Activated CD8-positive, alpha-beta T cell treated with anti-CD3 and anti-CD28 coated beads for 36 hours (primary cell): ENCODE measurements at places on chromosomes 2 and 18. TPM values are rescaled to one million over a fixed set of nuclear protein-coding genes. Genes with fewer than 3 reads are reported as not detected.

GRCh38 chr18:56315363-56315762, 323.0 kb downstream of the TXNL1 start:
- no peak for DNase-seq
- no peak overlapping the region for H3K4me3 ChIP-seq
- no peaks in the 10 kb centered on the region for H3K4me1 ChIP-seq
- H3K27me3 ChIP-seq, result no peaks in the 10 kb centered on the region

GRCh38 chr18:21575656-21576055, 24.8 kb downstream of the ESCO1 start:
- no peaks in the 10 kb centered on the region for H3K27me3 ChIP-seq
- H3K4me3 ChIP-seq, result no peak overlapping the region
- H3K36me3 ChIP-seq, result peaks cover 47% of the 10 kb centered on the region
- no peak for DNase-seq
- no peaks in the 10 kb centered on the region for H3K4me1 ChIP-seq

DNA sequence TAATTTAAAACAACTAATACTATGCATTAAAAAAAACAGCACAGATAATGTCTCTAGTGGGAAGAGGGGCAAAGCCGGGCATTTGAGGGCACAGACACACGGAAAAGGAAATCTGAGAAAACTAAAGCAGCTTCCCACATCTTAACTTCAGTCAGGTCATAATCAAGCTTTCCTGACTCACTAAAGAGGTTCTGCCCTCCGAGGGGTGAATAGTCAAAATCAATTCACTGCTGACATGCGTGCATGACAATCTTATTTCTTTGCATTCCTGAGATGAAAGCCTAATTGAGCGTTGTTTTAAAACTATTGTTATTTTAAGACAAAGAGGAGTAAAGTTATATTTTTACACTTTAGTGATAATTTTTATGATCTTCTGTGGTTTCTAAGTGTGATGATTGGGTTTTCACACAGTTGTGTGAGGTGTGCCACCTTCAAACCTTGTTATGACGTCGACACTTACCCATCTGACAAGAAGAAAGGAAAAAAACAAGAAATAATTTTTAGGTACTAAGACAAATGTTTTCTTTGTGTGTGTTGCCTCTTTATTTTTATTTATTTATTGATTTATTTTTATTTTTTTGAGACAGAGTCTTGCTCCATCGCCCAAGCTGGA, 90.9 kb downstream of the GATA6 start:
- no peak overlapping the region for H3K4me3 ChIP-seq
- H3K27ac ChIP-seq, result no peak overlapping the region
- peaks cover 2% of the 10 kb centered on the region for H3K4me1 ChIP-seq
- DNase-seq, result no peak
- no peaks in the 10 kb centered on the region for H3K27me3 ChIP-seq

GRCh38 chr2:218230882-218231281, 13.9 kb downstream of the ARPC2 start:
- peaks cover 62% of the 10 kb centered on the region for H3K4me1 ChIP-seq
- no peak overlapping the region for H3K4me3 ChIP-seq
- peaks cover 82% of the 10 kb centered on the region for H3K36me3 ChIP-seq
- DNase-seq, result peak; percentile 68
- H3K27me3 ChIP-seq, result no peaks in the 10 kb centered on the region

- no peak overlapping the region for H3K27ac ChIP-seq
- DNase-seq, result no peak
- no peak overlapping the region for H3K4me3 ChIP-seq
- H3K4me1 ChIP-seq, result no peaks in the 10 kb centered on the region
These were observed 166.7 kb upstream of the ZNF521 start for GRCh38 chr18:25518716-25519053.

DNA sequence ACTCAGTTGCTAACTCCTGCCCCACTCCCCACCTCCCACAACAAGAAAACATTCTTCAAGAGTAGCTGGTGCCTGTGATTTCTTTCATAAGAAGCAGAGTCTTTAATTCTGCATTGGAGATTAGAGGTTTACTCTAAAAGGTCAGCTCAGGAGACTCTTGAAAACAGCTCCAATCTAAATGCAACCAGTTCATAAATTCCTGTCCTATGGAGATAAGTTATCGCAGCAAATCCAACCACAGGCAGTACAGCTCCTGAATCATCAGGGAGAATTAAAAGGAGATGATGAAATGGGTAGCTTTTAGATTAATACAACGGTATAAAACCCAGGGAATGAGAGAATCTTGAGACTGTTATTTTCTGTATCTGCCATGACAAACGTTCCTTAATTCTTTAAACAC, 130.7 kb downstream of the SOCS6 start:
- H3K27me3 ChIP-seq, result peaks cover 9% of the 10 kb centered on the region
- H3K4me3 ChIP-seq, result no peak overlapping the region
- no peaks in the 10 kb centered on the region for H3K36me3 ChIP-seq
- H3K27ac ChIP-seq, result no peak overlapping the region

DNA sequence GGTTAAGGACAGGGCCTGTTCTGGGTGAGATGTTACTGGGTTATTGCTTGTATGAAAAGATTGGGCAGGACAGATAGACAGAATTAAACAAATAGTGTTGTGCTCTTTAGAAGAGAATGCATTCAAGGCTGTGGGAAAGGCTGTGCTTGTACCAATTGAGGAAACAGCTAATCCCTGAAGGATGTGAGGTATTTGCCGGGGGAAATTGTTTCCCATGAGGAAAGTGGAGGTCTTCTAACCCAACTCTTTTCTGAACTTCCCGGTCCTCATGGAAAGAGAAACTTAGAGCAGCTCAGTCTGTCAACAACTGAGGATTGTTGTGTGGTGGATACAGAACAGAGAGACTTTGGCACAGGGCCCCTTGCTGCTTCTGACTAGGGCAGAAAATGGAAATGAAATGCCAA, 9.5 kb downstream of the SLC1A4 start:
- no peaks in the 10 kb centered on the region for H3K27me3 ChIP-seq
- no peak overlapping the region for H3K27ac ChIP-seq
- peaks cover 2% of the 10 kb centered on the region for H3K4me1 ChIP-seq

DNA sequence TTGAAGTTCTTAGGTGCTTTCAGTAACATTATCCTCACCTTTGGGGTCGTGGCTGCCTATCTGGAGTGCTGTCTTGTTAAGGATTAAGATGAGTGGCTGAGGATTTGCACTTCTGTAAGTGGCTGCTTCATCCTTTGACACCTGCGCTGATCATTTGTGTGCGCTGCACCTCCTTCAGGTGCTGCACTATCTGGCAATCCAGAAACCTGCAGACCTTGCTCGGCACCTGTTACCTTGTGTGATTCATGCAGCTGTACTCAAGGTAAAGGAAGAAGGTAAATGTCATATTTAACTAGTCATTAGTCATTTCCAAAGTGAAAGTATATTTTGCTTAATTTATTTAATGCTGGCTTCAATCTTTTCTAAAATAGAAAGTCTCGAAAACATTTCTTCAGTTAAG, 110.3 kb downstream of the RAB3GAP1 start:
- H3K4me3 ChIP-seq, result no peak overlapping the region
- peaks cover 28% of the 10 kb centered on the region for H3K36me3 ChIP-seq
- H3K4me1 ChIP-seq, result peaks cover 14% of the 10 kb centered on the region
- no peaks in the 10 kb centered on the region for H3K27me3 ChIP-seq
- peak overlapping the region; percentile 20 for H3K27ac ChIP-seq

DNA sequence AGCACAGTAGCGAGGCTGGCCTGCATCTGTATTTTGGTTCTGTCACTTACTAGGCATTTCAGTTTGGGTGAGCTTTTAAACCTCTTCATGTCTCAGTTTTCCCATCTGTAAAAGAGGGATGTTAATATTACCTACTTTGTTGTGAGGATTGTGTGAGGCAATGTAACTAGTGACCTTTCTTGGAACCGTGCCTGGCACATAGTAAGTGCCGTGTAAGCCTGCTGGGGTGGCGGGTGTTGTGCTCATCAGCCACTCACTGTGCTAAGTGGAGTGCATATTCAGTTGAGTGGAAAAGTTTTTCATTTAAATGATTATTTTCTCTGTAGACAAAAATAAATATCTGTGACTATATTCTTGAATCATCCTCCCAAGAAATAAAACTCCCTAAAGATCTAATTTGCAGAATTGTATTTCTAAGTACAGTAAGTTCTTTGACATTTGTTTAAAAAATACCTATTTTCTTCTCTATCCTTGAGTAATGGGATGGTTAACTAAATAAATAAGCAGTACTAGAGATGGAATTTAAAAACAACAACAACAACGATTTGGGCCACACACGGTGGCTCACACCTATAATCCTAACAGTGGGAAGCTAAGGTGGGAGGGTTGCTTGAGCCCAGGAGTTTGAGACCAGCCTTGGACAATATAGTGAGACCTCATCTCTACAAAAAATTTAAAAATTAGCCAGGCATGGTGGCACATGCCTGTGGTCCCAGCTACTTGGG, 56.7 kb downstream of the MALT1 start:
- peaks cover 3% of the 10 kb centered on the region for H3K4me1 ChIP-seq
- DNase-seq, result no peak
- H3K4me3 ChIP-seq, result no peak overlapping the region
- no peaks in the 10 kb centered on the region for H3K27me3 ChIP-seq
- H3K27ac ChIP-seq, result no peak overlapping the region
- peaks cover 31% of the 10 kb centered on the region for H3K36me3 ChIP-seq

- H3K36me3 ChIP-seq, result peaks cover 12% of the 10 kb centered on the region
- peak overlapping the region; percentile 64 for H3K27ac ChIP-seq
- H3K27me3 ChIP-seq, result no peaks in the 10 kb centered on the region
These were observed 77.2 kb downstream of the TLK1 start for GRCh38 chr2:171083451-171083850.

DNA sequence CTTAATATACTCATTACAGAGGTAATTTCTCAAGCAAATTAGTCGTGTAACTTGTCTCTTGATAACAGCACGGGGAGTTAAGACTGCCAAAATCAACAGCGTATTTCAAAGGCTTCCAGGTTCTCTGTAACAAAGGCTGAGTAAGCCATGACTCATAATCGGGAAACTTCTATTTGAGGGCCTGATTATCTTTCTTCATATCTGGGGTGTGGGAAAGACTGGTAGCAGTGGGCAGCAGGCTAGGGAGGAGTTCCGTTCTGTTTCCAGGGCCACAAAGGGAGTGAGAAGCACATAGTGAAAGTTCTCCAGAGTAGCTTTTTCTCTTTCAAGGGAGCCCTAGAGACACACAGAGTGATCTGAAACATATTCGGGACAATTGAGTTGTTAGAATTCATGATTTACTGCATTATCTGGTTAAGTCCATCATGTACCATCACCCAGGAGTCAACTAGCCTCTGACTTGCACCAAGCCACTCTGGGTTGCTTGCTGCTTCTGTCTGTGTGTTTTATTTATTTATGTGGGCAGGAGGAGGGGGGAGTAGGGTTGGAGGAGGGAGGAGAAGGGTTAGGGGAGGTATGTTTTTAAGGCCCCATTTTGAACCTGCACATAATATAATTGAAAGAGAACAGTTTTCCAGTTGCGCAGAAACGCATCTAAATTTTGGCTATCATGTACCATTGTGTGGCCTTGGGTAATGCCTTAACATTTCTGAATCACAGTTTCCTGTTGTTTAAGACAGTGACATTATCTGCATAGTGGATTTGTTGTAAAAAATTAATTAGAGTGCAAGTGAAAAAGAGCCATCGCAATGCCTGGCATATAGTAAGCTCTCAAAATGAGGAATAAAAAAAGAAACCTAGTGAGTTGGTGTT, 80.5 kb upstream of the ITPRID2 start:
- no peak for DNase-seq
- no peaks in the 10 kb centered on the region for H3K36me3 ChIP-seq
- no peak overlapping the region for H3K27ac ChIP-seq
- H3K27me3 ChIP-seq, result peaks cover 3% of the 10 kb centered on the region
- peaks cover 13% of the 10 kb centered on the region for H3K4me1 ChIP-seq

DNA sequence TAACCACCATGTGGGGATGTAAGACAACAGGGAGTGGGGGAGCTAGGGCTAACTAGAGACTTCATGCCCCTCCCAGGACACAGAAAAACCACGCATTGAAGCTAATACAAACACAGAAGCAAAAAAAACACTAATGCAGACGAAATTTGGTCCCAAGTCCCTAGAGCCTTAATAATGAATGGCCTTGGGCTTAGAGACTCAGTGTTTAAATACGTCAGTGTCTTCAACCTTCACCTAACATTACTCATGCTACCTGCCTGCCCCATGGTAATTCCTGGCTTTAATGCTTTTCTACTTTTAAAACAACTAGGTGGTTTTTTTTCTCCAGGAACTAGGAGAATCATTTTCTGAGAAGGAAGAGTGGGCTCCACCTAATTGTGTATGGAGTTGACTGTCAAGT, 64.1 kb upstream of the ITSN2 start:
- H3K4me3 ChIP-seq, result no peak overlapping the region
- no peaks in the 10 kb centered on the region for H3K36me3 ChIP-seq
- peaks cover 1% of the 10 kb centered on the region for H3K27me3 ChIP-seq
- no peak overlapping the region for H3K27ac ChIP-seq

- no peak overlapping the region for H3K4me3 ChIP-seq
- no peaks in the 10 kb centered on the region for H3K36me3 ChIP-seq
- DNase-seq, result no peak
- peaks cover 1% of the 10 kb centered on the region for H3K27me3 ChIP-seq
- no peak overlapping the region for H3K27ac ChIP-seq
- H3K4me1 ChIP-seq, result peaks cover 7% of the 10 kb centered on the region
These were observed 109.1 kb downstream of the CPO start for GRCh38 chr2:207048416-207048815.

GRCh38 chr2:143428700-143429099, 299.5 kb downstream of the ARHGAP15 start:
- DNase-seq, result peak; percentile 48
- H3K4me3 ChIP-seq, result no peak overlapping the region
- H3K27me3 ChIP-seq, result no peaks in the 10 kb centered on the region
- peaks cover 13% of the 10 kb centered on the region for H3K36me3 ChIP-seq

DNA sequence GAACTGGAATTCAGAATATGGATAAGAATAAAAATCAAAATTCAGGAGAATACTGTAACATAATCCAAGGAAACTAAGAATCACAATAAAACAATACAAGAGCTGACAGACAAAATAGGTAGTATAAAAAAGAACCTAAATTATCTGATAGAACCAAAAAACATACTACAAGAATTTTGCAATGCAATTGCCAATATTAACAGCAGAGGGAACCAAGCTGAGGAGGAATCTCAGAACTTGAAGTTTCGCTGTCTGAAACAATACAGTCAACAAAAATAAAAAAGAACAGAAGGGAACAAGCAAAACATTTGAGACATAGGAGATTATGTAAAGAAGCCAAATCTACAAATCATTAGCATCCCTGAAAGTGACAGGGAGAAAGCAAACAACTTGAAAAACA, 84.1 kb upstream of the GALNT13 start:
- DNase-seq, result no peak
- no peaks in the 10 kb centered on the region for H3K27me3 ChIP-seq
- no peak overlapping the region for H3K27ac ChIP-seq
- H3K4me1 ChIP-seq, result no peaks in the 10 kb centered on the region
- no peak overlapping the region for H3K4me3 ChIP-seq
- H3K36me3 ChIP-seq, result no peaks in the 10 kb centered on the region

GRCh38 chr2:9160732-9161131, 45.9 kb upstream of the ASAP2 start:
- no peaks in the 10 kb centered on the region for H3K36me3 ChIP-seq
- DNase-seq, result no peak
- H3K27ac ChIP-seq, result no peak overlapping the region
- no peak overlapping the region for H3K4me3 ChIP-seq

Gene LYG2
- not detected for total RNA-seq

Gene OSGEPL1
- 16.2 TPM for total RNA-seq

Gene CDK5R2
- not detected for total RNA-seq

Gene TMEM37
- total RNA-seq, result not detected

Gene IL1F10
- not detected for total RNA-seq

Gene TOGARAM2
- 2.7 TPM for total RNA-seq

Gene GPR55
- total RNA-seq, result 5.0 TPM

Gene CDH7
- total RNA-seq, result not detected

Gene ADAM23
- 0.07 TPM for total RNA-seq

Gene APLF
- total RNA-seq, result 2.9 TPM
